ENCODE measurements at places on chromosomes 7 and 10.

GRCh38 chr10:16779384-16779915 is 37.8 kb downstream of the RSU1 start:
- DNase-seq = peak; percentile 74

GRCh38 chr10:72086466-72087391 is 1.6 kb downstream of the SPOCK2 start:
- DNase-seq = no peak

DNA sequence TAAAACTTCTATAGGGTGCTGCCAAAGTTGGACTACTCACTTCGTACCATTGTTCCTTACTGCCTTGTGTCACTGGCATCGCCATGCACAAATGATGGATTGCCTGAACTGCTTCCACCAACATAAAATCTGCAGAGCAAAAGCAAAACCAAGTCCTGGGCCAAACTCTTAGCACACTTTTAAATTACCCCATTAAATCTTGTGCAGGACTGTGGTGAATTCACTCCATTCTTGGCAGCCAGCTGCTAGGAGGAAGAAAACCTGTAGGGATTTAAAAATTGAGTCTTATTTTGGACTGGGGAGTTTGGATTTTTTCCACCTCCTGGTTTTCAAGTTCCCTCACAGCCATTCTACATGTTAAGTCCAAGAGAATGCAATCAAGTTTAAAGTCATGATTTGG is 646.9 kb downstream of the SORCS3 start:
- no peak for DNase-seq

DNA sequence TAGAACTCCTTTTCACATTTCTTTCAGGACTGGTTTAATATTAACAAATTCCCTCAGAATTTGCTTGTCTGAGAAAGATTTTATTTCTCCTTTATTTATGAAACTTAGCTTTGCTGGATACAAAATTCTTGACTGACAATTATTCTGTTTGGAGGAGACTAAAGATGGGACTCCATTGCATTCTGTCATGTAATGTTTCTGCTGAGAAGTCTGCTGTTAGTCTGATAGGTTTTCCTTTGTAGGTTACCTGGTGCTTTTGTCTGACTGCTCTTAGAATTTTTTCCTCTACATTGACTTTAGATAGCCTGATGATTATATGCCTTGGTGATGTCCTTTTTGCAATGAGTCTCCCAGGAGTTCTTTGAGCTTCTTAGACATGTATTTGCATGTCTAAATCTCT is 23.4 kb downstream of the CLRN3 start:
- DNase-seq = no peak

GRCh38 chr7:105803429-105803736 is 73.0 kb downstream of the ATXN7L1 start:
- DNase-seq = no peak

DNA sequence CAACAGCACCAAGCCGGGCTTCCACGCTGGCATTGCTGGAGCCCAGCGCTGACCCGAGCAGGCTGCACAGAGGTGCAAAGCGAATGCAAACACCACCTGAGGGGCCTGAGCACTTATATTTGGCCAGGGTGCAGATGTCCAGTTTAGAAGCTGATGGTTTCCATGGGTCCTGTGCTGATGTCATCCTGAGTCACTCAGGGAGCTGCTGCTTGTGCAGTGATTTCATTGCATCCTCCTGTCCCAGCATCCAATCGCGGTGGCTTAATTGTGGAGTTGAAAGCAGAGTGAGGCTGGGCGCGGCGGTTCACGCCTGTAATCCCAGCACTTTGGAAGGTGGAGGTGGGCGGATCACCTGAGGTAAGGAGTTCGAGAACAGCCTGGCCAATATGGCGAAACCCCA is 410.2 kb upstream of the KLF6 start:
- DNase-seq = no peak

GRCh38 chr7:78510580-78511188 is 712.1 kb downstream of the PHTF2 start:
- peak; percentile 1 for DNase-seq
